Astrocyte of the spinal cord (primary cell): ENCODE measurements at places on chromosomes 13 and 19.

DNA sequence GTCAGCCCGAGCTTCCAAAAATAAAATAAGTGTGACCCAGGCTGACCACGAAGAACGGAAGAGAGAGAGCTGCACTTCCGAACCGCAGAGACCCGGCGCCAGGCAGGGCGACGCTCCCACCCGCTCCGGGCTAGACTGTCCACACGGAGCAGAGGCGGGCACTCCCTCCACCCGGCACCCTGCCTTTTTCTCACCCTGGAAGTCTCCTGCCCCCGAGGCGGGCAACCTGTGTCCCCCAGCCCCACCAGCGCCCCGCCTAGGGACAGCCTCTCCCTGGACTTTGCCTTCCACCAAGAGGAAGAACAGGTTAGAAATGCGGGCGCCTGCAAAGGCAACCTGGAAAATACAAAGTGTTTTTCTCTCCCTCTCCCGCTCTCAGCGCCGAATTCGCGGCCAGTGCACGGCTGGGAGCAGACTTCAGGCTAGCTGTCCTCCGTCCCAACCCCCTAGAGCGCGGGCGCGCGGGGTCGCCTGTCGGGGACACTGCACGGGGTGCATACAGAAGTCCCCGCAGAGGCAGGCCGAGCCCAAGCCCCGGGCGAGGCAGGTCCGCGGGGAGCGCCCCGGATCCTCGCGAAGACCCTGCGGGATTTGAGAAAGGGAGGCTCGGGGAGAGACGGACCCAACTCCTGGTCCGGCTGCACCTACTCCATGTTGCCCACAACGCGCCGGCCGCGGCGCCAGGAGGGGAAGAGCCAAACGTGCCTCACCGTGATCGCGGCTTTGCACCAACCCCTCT is 845 bp downstream of the SPRY2 start:
- peak; percentile 37 for DNase-seq

DNA sequence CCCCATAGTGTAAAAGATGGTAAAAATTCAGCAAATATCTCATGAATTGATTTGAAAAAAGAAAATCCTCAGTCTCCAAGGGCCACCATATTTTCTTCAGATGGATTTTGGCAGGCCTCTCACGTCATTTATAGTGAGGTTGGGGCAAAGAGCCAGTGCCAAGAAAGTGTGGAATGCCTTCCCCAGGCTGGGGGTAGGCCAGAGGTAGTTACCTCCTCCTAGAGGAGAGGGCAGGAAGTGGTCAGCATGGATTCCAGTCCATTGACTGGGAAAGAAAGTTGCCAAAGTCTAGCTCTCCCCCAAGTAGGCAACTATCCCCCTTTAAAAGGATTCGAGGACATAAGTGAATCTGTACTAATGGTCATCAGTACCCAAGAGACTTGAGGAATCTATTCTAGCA is 68.4 kb upstream of the KCTD4 start:
- DNase-seq: peak; percentile 44

DNA sequence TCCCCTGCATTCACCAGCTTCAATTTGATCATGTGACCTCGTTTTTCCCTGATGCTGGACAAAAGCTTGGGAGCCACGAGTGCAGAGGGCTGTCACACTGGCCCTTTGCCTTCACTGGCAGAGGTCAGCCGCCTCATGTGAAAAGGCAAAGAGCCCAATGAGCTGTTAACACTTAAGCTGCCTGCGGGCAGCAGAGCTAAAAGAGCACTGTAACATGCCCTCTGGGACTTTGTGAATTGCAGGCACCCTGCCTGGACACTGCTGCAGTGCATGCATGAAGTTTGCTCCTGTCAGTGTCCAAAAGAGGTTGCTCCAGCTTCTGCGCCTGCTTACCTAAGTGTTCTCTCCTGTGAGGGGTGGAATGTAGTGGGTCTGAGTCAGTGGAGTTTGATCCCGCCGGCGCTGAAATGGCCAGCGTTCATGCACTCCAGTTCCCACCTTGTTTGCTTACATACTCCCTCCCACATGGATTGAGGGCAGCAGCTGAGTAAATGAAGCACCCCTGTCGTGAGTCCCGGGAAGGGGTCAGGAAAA is 193.7 kb downstream of the RFC3 start:
- DNase-seq: peak; percentile 21

DNA sequence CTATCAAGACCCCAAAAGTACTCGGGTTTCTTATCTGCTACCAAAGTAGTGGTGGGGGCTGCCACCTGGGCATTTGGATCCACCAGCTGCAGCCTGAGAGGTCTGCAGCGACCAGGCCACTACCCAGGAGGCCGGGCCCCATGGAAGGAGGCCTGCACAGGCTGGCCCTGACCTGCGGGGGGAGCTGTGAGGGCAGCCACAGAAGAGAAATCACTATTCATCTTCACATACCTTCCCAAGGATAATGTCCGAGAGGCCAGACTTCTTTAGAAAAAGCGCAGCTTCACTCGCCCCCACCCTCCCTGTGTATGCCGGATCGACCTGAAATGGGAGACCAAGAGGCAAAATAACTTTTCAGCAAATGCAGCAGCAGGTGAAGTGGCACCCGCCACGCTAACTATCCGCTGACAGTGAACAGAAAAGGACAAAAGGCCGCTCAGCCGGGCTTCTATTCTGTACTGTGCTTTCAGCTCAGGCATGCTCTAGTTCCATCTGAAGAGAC is 30.1 kb downstream of the EPS15L1 start:
- DNase-seq: no peak

- DNase-seq: no peak
These were observed 263.1 kb downstream of the ZNF536 start for GRCh38 chr19:30634996-30635975.

GRCh38 chr13:76758257-76758656 is 127.9 kb downstream of the KCTD12 start:
- DNase-seq: no peak

DNA sequence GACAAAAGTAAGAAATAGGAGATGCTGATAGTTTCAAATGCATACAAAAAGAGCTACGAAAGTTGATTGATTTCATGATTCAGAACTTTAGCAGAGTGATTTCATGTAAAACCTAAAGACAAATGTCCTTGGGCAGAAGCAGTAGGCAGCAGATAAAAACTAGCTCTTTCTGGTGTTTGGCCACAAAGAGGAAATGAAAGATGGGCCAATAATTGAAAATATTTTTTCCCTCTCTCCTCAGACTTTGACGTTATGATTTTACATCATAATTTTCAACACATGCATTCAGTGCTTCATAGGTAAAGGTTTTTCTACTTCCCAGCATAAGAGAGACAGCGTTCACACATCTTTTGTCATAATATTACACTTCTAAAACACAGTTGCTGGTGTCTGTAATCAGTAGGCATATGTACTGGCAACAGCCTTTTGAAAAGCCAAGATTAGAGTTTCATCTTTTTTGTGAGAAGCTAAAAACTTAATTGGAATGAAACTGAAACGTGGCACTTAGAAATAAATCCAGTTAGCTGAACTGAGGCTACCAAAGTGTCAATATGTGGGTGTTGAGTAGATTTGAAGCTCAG is 9.3 kb downstream of the SCEL start:
- DNase-seq: no peak

- DNase-seq: no peak
These were observed 10.7 kb downstream of the SHISA7 start for GRCh38 chr19:55432241-55432959.

DNA sequence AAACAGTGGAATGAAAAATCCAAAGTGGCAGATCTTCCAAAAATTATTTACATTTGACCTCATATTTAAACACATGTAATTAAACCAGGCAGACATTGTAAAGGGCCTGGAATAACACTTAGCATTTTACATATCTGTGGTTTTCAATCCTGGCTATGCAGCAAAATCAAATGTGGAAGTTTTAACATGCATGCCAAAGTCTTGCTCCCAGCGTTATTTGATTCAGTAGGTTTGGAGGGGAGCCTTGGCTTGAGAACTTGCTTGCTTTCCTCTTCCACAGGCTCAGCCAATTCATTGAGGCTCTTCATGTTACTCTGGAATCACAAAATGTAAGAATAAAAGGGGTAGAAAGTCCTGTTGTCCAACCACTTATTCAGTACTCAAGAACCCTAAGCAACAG is 42.5 kb upstream of the INTS6 start:
- no peak for DNase-seq

- DNase-seq: no peak
These were observed 68.1 kb downstream of the SIPA1L3 start for GRCh38 chr19:37975071-37975470.

- DNase-seq: no peak
These were observed 1.8 kb downstream of the SPPL2B start for GRCh38 chr19:2330255-2330631.

DNA sequence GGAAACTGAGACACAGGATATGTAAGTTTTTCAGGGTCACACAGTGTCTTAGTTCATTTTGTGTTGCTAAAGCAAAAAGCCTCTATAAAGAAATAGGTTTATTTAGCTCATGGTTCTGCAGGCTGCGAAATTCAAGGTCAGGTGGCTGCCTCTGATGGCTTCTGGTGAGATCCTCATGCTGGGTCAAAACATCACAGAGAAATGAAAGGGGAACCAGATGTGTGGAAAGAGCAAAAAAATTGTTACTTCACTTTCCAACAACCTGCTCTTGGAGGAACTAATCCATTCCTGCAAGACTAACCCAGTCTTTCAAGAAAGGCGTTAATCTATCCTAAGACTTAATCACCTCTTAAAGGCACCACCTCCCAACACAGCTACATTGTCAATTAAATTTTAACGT is 64.2 kb upstream of the UBL3 start:
- DNase-seq: no peak

DNA sequence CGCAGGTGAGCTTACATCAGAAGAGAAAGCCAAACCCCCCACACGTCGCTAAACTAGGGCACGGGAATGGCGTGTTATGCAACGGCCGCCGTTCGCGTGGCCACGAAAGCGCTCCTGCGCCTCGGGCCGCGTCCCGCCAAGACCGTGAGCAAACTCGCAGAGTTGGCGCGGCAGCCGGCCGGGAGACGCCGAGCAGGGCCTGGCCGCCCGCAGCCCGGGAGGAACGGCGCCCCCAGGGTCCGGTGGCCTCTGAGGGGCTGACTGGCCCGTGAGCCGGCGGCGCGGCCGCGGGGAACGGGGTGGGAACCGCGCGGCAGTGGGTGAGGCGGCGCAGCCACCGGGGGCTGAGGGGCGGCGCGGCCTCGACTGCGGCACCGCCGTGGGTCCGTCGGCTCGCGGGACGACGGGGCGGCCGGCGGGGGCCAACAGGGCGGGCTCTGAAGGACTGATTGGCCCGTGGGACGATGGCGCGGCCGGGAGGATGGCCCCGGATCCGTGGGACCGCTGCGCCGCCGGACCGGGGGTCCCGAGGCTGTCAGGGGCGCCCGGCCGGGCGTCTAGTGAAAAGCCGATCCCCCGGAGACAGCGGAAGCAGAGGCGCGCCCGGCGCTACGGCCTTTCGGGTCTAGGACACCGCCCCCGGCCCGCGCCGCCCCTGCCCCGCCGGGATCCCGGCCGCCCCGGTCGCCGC is 903 bp downstream of the LATS2 start:
- peak; percentile 54 for DNase-seq

DNA sequence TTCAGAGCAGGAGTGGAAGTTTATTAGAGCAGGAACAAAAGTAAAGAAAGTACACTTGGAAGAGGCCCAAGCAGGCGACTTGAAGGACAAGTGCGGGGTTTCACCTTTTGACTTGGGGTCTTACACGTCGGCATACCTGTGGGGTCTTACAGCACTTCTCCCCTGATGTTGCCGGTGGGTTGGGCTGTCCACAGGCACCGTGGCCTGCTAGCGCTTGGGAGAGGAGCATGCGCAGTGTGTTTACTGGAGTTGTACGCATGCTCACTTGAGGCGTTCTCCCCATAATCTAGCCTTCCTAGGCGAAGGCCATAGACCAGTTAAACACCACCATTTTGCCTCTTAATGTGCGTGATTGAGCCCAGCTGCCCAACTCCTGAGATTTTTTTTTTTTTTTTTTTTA is 25.0 kb upstream of the PLEKHF1 start:
- DNase-seq: no peak

- DNase-seq: no peak
These were observed 1.5 kb downstream of the FXYD3 start for GRCh38 chr19:35117116-35117515.

DNA sequence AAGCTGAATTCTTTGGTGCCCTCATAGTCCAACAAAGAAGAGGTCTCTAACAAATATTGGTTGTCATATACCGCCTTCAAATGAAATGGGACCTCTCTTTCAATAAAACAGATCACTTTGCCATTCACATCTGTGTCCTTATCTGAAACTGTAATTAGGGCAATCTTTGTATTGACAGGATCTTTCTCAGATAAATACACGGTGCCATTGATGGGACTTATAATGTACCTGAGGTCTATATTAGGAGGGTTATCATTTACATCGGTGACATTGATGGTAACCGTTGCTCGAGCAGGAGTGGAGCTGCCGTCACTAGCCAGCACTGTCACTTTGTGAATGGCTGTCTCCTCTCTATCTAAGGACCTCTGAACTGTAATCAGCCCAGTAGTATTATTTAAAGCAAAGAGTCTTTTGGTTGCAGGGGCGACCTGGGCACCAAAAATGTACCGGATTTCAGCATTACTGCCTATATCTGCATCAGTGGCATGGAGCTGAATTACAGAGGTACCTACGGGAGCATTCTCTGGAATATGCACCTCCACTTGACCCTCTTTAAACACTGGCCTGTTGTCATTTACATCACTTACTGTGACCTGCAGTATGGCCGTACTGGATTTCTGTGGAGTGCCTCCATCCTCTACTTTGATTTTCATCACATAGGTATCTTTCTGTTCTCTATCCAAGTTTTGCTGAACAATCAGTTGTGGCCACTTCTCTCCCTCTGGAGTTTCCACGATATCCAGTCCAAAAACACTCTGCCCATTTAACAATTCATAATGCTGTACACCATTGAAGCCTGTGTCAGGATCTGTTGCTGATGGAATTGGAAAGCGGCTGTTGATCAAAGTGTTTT is 2.8 kb downstream of the PCDH9 start:
- DNase-seq: no peak

- no peak for DNase-seq
These were observed 124.8 kb downstream of the ZNF536 start for GRCh38 chr19:30497034-30497433.

DNA sequence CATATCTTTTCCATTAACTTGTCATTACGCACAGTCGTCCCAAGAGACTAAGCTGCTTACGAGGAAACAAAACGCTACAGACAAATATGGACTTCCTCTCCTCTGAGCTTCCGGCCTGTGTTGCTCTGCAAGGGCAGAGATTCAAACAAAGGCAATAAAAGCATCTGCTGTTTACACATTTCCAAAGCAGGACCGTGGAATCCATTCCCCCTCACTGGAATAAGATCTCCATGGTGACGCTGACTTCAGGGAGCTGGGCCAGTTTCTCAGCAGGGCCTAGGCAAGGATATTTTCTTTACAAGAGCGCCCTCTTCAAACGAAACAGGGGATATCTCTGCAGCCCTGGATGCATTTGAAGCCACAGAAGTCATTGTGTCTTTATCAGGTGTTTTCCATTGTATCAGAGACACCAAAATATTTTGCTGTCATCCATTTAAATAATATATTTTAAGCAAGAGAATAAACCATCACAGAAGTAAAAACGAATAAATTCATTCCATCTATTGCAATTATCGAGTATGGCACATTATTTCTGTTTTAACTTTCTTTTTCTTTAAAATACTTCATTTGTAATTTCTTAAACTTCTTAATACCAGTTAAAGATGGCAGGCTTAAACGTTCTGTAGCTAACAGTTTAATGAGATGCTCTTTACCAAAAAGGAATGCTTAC is 177.5 kb downstream of the DCLK1 start:
- peak; percentile 91 for DNase-seq

GRCh38 chr19:15304140-15304705 is 28.1 kb downstream of the BRD4 start:
- peak; percentile 38 for DNase-seq

- DNase-seq: no peak
These were observed 4.7 kb downstream of the SLC1A5 start for GRCh38 chr19:46783670-46784069.

GRCh38 chr19:10762656-10763055 is 44.8 kb downstream of the DNM2 start:
- DNase-seq: no peak
